Activated gamma-delta T cell treated with Interleukin-2 at 50 U/mL for 16 hours (primary cell): ENCODE measurements at places on chromosomes 6 and 20.

DNA sequence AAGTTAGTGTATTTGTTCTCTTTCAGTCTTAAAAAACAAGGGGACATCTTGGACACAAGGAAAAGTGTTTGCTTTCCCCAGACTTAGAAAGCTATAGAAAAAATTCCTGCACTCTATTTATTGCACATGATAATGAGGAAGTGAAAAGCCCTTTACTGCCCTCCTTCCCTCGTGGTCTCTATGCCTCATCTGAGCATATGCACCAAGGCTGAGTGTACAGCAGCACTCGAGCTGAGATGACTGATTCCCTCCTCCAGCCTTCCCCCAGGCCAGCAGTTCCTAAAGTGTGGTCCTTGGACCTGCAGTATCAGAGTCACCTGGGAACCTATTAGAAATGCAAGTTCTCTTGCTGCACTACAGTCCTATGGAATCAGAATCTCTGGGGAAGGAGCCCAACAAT lies 14.3 kb upstream of the LAMP5 start:
- DNase-seq, result no peak

DNA sequence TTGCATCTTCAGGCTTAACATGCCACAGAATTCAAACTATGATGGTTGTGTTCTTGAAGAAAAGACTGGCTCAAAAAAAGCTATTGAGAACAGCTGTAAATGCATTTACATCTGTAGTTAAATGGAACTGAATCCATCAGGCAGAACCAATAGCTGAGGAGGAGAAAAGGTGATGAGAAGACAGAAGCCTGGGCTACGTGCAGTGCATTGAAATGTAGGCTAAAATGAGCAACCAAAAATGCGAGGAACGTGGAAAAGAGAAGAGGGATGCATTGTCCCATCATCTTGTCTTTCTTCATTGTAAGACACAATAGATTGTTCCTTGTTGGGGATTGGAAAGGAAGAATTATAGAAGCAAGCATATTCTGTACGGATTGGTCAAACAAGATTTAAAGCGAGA lies 13.8 kb upstream of the HDDC2 start:
- no peak for DNase-seq

GRCh38 chr20:23049201-23050075 lies at the start of gene THBD:
Gene THBD, minus strand, starts transcription at chr20:23049672. Its CDS starts 168 bp downstream, at chr20:23049504.
- DNase-seq, result no peak

GRCh38 chr6:151075930-151076555 lies 163.7 kb upstream of the AKAP12 start:
- DNase-seq, result no peak

- DNase-seq, result no peak
Measured at GRCh38 chr20:58669287-58670006, 18.4 kb downstream of the STX16 start.

DNA sequence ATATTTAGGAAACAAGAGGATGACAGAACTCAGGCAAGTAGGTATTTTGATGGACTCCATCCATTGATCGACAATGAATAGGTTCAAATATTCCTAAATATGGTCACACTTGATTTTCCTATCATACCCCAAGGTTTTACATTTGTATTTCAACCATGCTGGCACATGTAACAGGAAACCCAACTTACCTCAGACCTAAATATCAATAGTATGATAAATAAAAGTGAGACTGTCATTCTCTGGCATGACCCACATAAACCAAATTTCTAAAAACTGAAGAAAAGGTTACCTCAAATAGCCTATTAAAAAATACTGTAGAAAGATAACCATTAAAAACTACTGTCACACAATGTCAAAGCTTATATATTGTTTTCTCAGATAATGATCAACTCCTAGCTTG lies 97.3 kb downstream of the PRDM1 start:
- no peak for DNase-seq

DNA sequence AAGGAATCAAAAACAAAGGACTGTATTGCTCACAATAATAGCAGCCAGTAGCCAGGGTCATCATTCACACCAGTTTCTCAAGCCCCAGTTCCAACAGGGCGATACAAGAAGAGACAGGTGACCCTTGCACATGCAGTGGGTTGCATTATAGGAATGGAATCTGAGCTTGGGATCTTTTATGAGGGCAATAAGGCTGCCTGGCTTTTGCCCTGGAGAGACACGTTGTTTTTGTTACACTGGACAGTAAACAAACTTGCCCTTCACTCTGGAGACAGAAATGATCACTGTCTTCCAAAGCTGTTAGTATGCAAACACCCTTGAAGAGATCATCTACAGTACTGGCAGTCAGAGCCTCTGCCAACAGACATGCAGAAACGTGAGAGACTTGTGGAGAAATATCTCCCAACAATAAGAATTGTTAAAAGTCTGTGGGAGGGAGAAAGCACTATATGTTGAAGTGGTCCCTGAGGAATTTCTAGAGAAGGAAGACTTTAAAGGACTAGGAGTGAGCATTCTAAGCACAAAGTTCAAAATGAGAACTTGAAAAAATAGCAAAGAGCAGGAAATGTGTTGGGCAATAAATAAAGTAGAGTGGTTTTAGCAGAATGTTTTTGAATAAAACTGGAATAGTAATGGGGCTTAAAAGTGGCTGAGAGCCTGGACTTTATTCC lies 6.2 kb upstream of the COL12A1 start:
- DNase-seq, result no peak

GRCh38 chr20:41200446-41201202 lies 63.3 kb downstream of the PLCG1 start:
- no peak for DNase-seq

DNA sequence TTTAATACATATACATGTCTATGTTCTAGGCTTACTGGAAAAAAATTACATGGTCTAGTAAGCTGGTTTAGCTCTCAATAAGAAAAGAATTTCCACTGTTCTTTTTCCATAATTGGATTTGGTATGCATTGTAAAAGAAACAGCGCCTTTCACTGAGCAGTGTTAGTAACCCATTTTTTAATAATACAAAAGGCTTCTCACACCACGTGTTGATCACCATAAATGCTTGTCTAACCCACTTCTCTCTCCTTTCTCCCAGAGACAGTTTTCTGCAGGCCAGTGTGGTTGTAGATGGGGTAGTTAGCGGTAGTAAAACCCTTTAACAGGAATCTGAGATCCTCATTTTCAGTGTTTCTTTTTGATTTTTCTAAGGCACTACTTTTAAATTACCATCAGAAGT lies 348.7 kb upstream of the MANEA start:
- DNase-seq, result no peak

DNA sequence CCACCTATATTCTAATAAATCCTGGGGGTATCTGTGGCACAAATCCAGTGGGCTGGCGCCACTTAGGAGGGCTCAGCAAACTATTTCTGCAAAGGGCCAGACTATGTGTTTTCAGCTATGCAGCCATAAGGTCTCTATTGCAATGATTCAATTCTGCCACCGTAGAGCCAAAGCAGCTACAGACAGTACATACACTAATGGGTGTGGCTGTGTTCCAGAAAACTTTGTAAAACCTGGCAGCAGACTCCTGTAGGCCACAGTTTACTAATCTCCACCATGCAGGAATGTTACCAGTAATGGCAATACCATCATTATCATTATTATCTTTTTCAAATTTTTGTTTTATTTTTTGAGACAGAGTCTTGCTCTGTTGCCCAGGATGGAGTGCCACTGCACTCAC lies 65.7 kb downstream of the SULF2 start:
- no peak for DNase-seq

- no peak for DNase-seq
Measured at GRCh38 chr6:141401168-141401567, 731.6 kb upstream of the GJE1 start.

DNA sequence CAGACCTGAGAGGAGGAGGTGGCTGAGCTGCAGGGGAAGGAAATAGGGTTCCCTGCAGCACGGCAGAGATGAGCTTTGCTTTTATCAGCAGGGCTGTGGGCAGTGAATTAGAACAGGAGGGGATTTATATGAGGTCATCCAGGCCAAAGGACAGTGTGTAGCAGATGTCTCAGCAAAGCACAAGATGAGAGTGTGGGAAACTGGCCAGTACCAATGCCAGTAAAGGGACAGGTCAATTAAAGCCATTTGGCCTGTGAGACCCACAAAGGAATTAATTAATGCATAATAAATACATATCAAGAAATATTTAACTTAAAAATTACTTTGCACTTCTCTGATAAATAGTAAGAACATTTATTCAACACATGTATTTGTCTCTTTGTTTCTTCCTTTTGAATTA lies at the start of gene DEFB119:
TSS of gene DEFB119 (minus strand) at position 101 of the 400 bp plus-strand sequence. CDS start 107 bp downstream, outside the sequence.
- DNase-seq, result no peak

- no peak for DNase-seq
Measured at GRCh38 chr6:110564703-110565421, 88.4 kb upstream of the SLC22A16 start.

DNA sequence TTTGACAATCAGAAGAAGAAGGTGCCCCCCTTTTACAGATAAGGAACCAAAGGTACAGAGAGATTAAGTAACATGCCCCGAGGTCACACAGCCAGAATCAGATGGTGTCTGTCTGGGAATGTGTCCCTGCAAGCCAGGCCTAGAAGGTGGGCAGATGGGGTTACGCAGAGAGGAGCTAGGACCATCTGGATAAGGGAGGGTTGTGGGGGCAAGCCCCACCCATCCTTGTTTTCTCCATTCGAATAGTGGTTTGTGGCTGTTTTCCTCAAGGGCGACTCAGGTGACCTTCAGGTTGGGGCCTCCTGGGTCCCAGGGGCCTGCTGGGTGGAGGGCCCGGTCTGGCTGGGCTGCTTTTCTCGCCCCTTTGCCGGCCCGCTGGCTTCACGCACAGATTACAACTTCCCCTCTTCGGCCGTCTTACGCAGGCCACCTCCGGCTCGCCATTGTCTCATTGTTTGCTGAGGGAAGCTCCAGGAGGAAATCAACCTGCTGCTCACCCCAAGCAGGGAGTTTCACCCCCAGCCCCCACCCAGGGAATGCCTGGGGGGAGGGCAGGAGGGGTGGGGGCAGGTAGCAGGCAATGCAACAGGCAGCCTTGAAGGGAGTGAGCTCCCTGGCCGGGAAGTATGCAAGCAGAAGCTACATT lies 30.8 kb upstream of the CSNK2A1 start:
- DNase-seq, result no peak

DNA sequence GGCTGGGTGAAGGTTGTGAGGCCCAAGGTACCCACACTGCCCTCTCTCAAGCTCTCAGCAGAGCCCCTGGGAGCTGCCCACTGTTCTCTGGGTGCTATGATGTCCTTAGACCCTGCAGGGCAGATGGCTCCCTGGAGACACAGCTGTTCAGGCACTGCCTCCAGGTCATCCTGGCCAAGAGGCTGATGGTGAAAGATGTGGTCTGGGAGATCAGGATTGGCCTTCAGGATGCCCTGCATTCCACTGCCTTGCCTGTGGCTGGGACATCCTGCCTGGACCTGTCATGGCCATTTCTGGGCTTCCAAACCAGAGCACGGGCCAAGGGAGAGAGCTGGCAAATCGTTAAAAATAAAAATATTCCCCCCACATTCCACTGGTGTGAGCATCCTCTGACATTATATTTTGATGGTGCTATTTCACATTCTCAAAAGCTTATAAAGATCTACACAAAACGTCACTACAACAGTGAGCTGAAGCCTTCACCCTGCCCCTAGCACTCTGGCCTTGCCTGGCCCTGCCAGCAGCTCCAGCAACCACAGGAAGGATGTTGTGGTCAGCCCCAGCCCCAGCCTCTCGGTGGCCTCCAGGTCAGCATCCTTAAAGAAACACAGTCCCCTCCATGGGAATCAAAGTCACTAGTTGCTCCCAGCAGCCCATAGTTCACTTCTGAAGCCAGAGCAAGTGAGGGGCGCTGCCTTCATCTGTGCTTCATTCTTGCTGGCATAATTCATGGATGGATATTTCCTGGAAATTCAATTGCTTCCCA lies 13.5 kb upstream of the KCNK16 start:
- no peak for DNase-seq

GRCh38 chr6:32081168-32081990 lies 27.8 kb downstream of the TNXB start:
- no peak for DNase-seq

DNA sequence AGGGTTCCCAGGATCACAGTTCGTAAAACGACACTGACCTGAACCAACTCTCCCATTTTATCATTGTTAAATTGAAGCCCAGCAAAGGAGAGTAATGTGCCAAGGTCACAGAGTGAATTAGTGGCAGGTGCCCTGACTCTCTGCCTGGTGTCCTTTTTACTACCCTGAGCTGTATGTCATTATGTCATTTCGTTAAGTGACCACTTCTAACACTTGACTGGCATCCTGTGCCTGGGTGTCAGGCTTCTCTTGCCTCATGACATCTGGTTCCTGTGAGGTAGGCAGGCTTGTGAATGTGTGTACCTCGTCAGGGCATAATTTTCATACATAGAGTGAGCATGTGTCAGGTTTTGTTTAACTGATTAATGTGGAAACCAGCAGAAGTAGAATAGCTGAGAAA lies 48.6 kb downstream of the RALY start:
- DNase-seq, result no peak

DNA sequence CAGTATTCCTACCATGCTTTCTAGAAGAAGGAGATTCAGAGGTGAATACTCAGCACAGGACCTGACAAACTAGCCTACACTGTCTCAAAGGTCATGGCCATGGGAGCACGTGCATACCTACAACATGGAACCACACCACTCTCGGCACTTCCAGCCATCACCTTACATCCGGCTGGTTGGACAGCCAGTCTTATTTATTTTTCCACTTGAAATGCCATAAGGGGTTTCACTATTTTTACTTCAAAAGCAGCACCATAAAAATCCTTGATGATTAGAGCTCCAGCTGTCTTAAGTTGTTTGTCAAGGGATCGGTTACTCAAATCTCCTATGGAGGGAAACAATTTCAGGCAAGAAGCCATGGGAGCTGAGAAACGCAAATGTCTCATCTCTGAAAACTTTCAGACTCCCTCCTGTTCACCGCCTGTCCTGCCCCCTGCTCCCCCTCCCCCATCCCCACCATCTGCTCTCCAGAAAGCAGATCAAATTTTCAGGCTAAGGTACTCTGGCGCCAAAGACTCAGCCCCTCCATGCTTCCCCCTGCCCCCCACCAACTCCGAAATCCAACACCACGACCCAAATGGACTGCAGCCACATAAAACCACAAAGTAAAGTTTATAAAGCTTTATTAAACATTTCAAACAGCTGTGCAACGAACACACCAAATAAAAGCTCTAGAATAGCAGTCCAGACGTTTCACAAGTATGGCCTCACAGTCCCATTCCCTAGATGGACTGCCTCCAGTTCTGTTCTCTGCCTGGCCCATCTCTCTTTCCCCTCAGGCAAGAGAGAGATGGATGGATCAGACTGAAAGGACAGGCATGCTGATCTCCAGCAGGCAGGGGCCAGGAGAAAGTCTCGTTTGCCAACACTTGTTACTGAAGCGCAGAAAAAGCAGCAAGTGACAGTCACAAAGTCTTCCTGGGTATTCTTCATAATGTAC lies 4.0 kb upstream of the NNAT start:
- DNase-seq, result no peak
